KG1 (cell line): ENCODE measurements at places on chromosomes 7 and 10.

DNA sequence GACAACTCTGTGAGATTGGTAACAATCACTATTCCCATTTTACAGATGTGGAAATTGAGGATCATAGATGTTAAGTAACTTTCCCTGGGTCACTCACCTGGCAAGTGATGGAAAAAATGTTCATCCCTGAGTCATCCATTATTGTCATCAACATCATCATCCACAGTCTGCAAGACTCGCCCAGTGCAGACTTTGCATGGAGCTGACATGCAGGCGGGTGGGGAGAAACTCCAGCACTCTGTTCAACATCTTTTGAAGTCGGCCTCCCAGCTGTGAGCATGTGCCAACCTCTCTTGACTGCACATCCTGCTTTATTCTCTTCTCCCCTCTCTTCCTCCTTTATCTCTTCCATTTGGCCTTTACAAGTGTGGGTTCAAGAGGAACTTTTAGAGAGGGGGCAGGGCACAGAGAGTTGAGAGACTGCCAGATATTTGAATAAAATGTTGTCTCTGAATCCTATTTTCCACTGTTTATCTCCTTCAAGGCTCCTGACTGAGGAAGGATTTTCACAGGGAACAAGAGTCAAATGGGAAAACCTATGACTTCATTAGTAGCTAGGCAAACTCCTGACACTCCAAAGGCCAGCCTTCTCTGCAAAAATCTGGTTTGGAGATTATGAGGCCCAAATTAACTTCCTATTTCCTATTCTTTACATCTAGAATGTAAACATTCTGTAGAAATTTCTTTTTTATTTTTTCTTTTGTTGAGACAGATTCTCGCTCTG lies 283.7 kb upstream of the PODXL start:
- DNase-seq: no peak

DNA sequence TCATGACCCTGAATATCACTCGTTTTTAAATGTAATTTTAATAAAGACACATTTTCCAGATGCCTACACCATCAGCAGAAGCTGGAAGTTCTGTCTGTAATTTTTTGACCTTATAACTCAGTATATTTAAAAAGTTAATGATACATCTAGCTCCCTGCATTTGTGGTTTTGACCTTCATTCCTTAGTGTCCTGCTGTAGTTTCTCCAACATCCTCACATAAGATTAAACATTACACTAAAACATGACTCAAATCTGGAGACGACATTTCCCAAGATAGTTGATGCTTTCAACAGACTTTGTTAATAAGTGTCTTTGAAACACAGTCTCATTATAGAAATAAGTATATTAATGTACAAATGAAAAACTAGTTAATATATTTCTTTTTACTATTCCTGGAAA lies 363.1 kb downstream of the POM121L12 start:
- no peak for DNase-seq

- no peak for DNase-seq
Observed at GRCh38 chr7:46115410-46115809, 194.3 kb upstream of the IGFBP3 start.

GRCh38 chr10:79056361-79056735 lies 12.4 kb upstream of the ZMIZ1 start:
- no peak for DNase-seq

DNA sequence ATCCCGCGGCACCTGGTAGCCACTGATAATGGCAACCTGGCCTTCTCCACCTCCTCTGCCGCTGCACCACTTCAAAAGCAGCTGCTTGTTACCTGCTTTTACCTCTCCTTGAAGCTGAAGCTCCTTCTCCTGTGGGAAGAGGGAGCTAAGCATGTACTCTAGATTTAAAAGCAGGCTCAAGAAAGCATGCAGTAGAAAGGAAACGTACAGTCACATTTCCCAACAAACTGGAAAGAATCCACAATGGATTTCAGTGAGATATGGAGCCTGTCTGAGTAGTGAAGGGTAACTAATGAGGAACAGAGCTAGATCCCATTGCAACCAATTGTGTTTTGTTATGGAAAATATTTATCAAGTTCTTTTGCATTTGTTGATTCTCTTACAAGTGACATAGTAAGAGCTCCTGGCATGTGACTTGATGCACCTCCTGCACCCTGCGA lies 457.4 kb upstream of the GALNT17 start:
- no peak for DNase-seq

DNA sequence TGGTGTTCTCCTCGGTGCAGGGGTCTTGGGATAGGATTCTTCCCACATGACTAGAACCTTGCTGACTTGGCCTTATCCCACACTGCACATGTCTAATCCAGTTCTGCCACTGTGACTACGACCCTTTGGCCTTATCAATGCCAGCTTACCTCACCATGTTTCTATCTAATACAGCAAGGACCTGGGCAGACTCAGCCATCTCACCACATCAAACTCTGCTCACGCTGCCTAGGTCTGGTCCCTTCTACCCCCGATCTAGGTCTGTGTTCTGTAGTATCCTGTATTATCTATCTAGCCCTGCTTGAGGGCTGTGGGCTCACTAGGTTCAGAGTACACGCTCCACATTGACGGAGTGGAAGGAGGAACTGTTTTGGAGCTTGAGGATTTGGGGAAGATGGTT lies 282.4 kb downstream of the HPSE2 start:
- no peak for DNase-seq

- DNase-seq: no peak
Observed at GRCh38 chr7:135645296-135645904, 16.9 kb upstream of the STMP1 start.

- DNase-seq: no peak
Observed at GRCh38 chr7:80183900-80184685, 49.5 kb downstream of the GNAI1 start.

GRCh38 chr10:59587756-59588140 lies 121.9 kb downstream of the SLC16A9 start:
- no peak for DNase-seq

GRCh38 chr10:51696251-51696650 lies 3.1 kb downstream of the CSTF2T start:
- DNase-seq: no peak

DNA sequence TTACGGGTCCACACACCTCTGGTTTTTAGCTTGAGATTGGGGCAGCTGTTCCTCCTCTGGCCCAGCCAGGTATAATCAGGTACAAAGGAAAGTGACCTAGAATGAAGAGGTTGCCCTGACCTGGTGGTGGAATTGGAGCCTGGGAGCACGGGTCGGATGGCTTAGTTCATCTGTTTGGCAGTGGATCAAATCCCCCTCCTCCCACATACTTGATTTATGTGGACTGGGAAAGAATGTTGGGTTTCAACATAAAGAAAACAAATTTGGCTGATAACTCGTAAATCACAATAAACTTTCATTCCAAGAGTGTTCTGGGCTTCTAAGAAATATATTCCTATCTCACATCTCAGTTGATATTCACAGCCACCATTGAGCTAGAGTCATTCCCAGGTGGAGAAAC lies 186.8 kb downstream of the CUX1 start:
- DNase-seq: no peak

- no peak for DNase-seq
Observed at GRCh38 chr7:90771281-90771680, 175.2 kb downstream of the CDK14 start.
